ENCODE measurements at places on chromosomes 5 and 9.

DNA sequence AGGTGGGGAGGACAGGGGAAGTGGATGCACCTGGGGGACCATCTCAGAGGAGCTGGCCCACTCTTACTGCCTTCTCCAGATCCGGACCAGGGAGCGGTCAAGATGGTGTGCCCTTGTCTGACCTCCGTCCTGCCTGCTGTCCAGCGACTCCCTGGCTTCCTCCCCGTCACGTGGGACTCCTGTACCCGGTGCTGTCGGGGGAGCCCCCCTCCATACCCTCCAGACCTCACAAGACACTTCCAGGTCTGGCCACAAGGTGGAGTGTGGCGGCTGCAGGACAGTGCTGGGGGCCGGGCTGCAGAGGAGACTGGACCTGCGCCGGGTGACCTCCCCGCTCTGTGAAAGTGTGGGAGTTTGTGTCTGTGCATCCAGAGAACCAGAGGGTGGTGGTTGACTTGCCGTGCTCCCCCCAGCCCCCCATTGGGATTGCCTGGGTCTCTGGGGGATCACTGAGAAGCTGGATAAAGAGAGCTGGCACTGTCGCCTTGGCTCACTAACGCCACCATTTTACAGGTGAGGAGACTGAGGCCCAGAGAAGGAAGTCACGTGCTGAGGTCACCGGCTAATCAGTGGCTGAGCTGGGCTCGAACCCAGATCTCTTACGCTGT is 1.9 kb upstream of the CRB2 start:
- no peak for DNase-seq

- no peak for DNase-seq
Measured at GRCh38 chr5:138460032-138460693, 5.1 kb upstream of the EGR1 start.

- DNase-seq = no peak
Measured at GRCh38 chr5:19928562-19929421, 59.2 kb downstream of the CDH18 start.

DNA sequence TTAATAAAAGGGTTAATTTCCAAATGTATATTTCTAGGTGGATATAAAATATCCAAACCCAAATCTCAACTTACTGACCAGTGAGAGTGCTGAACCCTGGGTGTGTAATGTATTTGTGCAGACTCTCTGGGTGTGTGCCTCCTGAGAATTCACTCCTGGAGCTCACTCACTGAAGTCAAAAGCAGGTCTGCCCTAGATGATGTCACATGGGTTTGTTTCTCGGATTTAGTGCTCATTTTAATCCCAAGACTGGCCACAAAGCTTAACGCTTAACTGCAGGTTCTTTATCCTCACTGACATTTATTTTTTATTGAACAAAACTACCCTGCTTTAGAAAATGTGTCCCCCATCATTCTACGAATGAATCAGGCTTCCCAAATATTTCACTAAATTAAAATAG is 179.4 kb downstream of the PPP2R2B start:
- DNase-seq = no peak

- no peak for DNase-seq
Measured at GRCh38 chr5:35213608-35214007, 16.7 kb downstream of the PRLR start.

GRCh38 chr9:125970340-125970739 is 223.2 kb downstream of the PBX3 start:
- DNase-seq = no peak

- no peak for DNase-seq
Measured at GRCh38 chr5:139416651-139417050, 12.8 kb upstream of the SPATA24 start.

DNA sequence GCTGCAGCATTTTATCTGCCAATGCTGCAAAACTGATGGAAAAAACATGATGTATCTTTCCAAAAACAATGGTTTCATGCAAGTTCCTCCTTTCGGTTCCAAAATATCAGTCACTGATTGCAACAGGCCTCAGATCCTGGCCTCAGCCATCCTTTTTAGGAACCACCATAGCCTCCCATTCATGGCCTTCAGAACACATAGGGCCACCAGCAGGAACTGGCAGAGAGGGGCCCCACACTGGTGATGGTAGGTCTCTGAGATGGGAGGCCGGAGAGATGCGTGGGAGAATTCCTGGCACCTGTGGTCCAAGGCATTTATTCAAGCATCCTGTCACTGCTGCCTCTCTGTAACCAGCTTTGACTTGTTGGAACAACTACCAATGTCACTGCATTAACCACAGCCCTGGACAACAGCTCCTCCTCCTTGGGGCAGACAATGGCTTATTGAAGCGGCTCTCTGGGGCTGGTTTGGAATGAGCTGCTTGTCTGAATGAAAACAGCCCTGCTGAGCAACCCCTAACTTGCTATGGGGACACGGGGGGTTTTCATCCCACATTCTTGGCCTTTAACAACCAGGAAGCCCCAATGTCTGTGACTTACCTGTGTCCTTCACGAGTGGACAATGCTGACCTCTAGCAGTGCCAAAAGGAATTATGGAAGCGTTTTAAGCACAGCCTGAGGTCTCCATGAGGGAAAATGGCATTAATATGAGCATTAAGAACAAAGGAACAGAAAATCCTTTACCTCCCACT is 108.1 kb downstream of the LHFPL2 start:
- peak; percentile 54 for DNase-seq

GRCh38 chr9:126125577-126125976 is 201.1 kb upstream of the MVB12B start:
- no peak for DNase-seq

- no peak for DNase-seq
Measured at GRCh38 chr5:72440207-72440638, 67.0 kb downstream of the ZNF366 start.

DNA sequence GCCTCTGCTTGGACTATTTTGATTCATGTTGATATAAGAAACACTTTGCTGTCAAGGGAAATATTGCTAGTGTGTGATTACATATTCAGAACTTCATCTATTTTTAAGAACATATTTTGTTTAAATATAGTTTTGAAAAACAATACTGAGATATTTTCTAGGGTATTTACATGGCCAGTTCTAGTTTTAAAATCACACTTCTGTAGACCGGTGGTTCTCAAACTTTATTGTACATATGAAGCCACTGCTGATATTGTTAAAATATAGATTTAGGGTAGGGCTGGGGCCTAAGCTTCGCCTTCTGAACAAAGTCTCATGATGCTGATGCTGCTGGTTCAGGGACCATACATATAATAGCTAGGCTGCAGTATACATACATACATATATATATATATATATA is 1000.0 kb downstream of the PTPRD start:
- DNase-seq = no peak

- DNase-seq = no peak
Measured at GRCh38 chr9:77384406-77384805, 207.1 kb downstream of the VPS13A start.

- no peak for DNase-seq
Measured at GRCh38 chr5:169325273-169325672, 24.3 kb upstream of the SLIT3 start.

GRCh38 chr5:132949136-132949535 is 14.3 kb downstream of the AFF4 start:
- no peak for DNase-seq

GRCh38 chr5:107154593-107154992 is 516.1 kb downstream of the EFNA5 start:
- DNase-seq = no peak

Measured in muscle of arm (tissue), 14 donors.